ENCODE measurements at places on chromosomes 7 and 10.

DNA sequence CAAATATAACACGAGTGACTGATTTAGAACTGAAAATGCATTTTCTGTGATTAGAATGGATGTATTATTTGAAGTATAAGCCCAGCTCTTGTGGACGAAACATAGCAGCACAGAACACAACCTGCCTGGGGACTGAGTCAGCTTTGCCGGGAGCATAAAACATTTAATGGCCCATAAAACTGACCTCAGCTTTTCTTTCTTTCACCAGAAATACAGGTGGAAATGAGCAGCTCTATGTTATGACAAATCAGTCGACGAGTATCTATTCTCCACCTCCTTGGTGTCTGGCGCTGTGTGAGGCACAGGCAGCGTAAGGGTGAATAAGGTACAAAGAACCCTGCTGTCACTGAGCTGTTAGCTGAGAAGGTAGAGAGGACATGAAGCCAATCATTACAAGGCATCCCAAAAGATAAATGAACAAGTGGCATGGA, 471.6 kb upstream of the AKR1E2 start:
- peak; percentile 54 for DNase-seq

DNA sequence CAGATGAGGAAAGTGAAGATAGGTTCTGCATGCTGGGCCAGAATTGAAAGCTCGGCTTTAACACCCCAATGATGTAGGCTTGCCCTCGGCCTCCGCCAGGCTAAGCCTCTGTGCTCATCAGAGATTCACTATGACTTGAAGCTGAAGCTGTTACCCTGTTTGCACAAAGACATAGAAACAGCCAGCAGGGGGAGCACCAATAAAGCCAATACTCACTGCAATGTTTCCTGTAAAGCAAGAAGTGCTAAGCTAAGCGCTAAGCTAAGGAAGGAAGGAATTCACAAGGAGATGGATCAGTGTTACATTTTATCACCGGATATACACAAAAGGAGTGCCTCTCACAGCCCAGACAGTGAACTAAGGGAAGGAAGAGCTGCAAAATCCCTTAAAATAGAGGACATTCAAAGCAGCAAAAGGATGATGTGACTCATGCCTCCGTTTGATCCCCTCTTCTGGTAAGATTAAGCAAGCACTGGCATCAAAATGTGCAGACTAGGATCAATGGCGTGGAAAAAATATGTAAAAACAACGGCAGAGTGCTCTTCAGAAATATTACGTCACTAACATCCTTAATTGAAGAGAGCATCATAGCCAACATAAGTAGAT, 153.8 kb downstream of the COBL start:
- DNase-seq: peak; percentile 88

GRCh38 chr10:47311193-47311931, 10.9 kb upstream of the GDF2 start:
- DNase-seq: no peak

- peak; percentile 0 for DNase-seq
These were observed 675.6 kb upstream of the POT1 start for GRCh38 chr7:125605241-125605640.

GRCh38 chr10:78184851-78185692, 151.4 kb downstream of the RPS24 start:
- DNase-seq: peak; percentile 13
